ENCODE measurements at places on chromosomes 7 and 10. TPM values are rescaled to one million over a fixed set of nuclear protein-coding genes. Genes with fewer than 3 reads are reported as not detected.

The CPXM2 gene
- not detected for total RNA-seq

The GNG11 gene
- 6.1 TPM for total RNA-seq

The FAM237B gene
- total RNA-seq: not detected

The CRHR2 gene
- not detected for total RNA-seq

The ACHE gene
- not detected for total RNA-seq

The GPR37 gene
- total RNA-seq: 9.2 TPM

The ODAD2 gene
- 1.1 TPM for total RNA-seq

The ZNF727 gene
- total RNA-seq: not detected

The ZDHHC16 gene
- 64.0 TPM for total RNA-seq

The NODAL gene
- total RNA-seq: not detected

The CLCN1 gene
- not detected for total RNA-seq

DNA sequence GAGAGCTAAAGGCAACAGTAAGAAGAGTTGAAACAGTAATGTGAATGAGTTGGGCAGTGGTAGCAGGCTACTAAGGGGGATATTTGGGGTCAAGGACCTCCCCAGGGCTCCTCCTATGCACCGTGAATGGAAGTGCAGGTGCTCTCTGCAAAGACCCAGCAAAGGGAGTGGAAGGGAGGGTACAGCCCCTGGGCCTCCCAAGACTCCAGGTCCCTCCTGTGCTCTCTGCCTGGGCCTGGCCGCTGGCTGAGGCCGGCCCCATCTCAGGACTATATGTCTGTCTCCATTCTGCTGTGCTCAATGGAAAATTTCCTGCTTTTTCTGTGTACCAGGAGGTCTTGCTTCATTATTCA is 372.1 kb upstream of the MKI67 start:
- no peak overlapping the region for H3K4me3 ChIP-seq
- no peak for DNase-seq
- no peaks in the 10 kb centered on the region for H3K4me1 ChIP-seq
- no peaks in the 10 kb centered on the region for H3K36me3 ChIP-seq
- H3K27ac ChIP-seq: no peak overlapping the region

- no peak overlapping the region for H3K4me3 ChIP-seq
- no peaks in the 10 kb centered on the region for H3K36me3 ChIP-seq
- no peak overlapping the region for H3K27ac ChIP-seq
- H3K27me3 ChIP-seq: no peaks in the 10 kb centered on the region
Observed at GRCh38 chr7:102810916-102811315, 62.1 kb downstream of the FAM185A start.

GRCh38 chr10:24318517-24318916 is 109.6 kb downstream of the KIAA1217 start:
- DNase-seq: peak; percentile 17
- no peak overlapping the region for H3K4me3 ChIP-seq
- H3K27ac ChIP-seq: no peak overlapping the region

GRCh38 chr10:20228729-20229128 is 412.5 kb downstream of the PLXDC2 start:
- no peak overlapping the region for H3K4me3 ChIP-seq
- DNase-seq: no peak
- no peak overlapping the region for H3K27ac ChIP-seq
- no peaks in the 10 kb centered on the region for H3K4me1 ChIP-seq
- no peaks in the 10 kb centered on the region for H3K36me3 ChIP-seq

DNA sequence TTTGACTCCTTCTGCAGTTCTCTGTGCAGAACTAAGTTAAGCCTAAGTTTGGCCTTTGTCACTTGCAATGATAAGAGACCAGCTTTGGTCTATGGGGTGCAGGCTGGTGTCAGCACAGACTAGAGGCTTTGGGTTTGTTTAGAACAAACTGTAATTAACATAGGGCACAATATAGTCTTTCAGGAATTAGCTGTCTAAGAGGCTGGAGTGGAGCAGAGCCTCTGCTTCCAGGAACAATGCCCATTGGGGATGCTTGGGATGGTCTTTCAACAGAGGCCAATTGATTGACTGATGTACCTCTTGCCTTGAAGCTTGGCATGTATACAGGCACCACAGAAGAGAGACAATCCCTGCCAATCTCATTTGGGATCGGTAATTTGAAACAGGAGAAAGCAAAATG is 4.7 kb downstream of the SUFU start:
- H3K4me3 ChIP-seq: no peak overlapping the region
- H3K4me1 ChIP-seq: peaks cover 11% of the 10 kb centered on the region
- no peak overlapping the region for H3K27ac ChIP-seq
- no peak for DNase-seq
- H3K27me3 ChIP-seq: no peaks in the 10 kb centered on the region

- DNase-seq: no peak
- no peak overlapping the region for H3K4me3 ChIP-seq
- no peaks in the 10 kb centered on the region for H3K27me3 ChIP-seq
Observed at GRCh38 chr10:113128450-113129070, 178.5 kb downstream of the TCF7L2 start.

GRCh38 chr10:119231654-119232053 is 24.3 kb downstream of the GRK5 start:
- H3K36me3 ChIP-seq: 0 out of 2 replicates have a peak, but pooled peaks cover 1% of the 10 kb centered on the region
- H3K4me3 ChIP-seq: no peak overlapping the region
- DNase-seq: no peak
- no peak overlapping the region for H3K27ac ChIP-seq

GRCh38 chr10:120715171-120715570 is 136.0 kb upstream of the WDR11 start:
- no peaks in the 10 kb centered on the region for H3K27me3 ChIP-seq
- H3K27ac ChIP-seq: no peak overlapping the region
- no peaks in the 10 kb centered on the region for H3K4me1 ChIP-seq
- H3K36me3 ChIP-seq: no peaks in the 10 kb centered on the region

DNA sequence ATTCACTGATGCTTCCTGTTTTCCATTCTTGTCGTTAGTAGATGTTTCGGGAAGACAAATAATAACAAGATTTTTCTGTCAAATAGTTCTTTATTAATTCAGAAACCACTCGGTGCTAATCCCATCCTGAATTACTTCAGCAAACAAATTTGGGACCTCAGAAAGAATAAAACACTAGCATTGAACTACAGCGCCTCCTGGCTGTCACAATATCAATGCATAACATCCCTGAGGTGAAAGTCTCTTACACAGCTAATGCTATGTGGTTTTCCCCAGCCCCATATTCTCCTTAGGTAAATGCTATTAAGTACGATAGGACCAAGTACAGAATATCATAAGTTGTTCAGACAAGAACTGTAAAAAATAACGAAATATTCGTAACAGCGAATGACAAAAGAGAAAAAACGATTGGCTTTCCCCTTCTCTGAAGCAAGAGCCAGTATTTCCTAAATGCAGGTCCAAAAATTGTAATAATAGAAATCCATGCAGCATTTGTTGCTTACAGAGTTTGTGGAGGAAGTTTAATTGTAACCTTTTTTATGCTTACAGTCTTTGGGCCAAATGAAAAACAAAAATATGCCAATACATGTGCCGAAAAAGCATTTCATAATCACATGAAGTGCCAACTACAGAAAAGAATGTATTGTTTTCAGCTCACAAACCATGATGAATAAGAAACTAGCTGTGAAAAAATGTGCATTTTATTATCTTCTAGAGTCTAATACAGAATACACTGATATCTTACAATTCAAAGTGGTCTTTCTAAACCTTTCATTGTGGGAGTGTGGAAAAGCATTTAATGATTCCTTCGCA is 47.3 kb downstream of the MYPN start:
- no peaks in the 10 kb centered on the region for H3K36me3 ChIP-seq
- peak; percentile 76 for DNase-seq
- H3K4me1 ChIP-seq: peaks cover 16% of the 10 kb centered on the region

DNA sequence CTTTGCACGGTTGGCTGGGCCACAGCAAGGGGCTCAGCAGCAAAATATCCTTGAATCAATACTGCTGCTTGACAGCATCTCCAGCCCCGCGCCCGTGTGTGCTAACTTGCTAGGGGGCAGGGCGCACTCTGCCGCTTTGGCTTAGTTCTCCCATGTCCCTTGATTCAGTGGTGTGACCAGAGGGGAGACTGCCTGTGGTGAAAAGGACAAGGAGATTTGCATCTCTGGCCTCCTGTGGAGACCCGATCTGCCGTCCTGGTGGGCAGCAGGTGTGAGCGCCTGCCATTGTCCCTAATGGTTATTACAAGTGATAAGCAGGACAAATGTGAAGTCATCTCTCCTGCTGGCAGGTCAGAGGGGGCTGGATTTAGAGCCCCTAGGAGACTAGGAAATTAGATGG is 500.2 kb upstream of the GALNT17 start:
- H3K27me3 ChIP-seq: peaks cover 2% of the 10 kb centered on the region
- no peak for DNase-seq
- no peaks in the 10 kb centered on the region for H3K36me3 ChIP-seq
- H3K27ac ChIP-seq: no peak overlapping the region

DNA sequence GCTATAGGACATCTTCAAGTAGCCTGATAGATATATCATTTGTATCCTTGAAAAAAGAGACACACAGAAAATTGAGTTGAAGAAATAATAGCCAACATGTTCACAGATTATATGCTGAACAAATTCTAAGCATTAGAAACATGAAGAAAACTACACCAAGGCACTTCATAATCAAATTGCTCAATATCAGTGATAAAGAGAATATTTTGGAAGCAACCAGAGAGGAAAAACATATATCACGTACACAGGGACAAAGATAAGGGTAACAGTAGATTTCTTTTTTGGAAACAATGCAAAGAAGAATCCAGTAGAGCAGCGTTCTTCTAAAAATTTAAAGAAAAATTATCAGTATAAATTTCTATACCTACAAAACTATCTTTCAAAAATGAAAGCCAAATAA is 6.0 kb upstream of the FRMD4A start:
- H3K4me1 ChIP-seq: no peaks in the 10 kb centered on the region
- H3K36me3 ChIP-seq: no peaks in the 10 kb centered on the region
- peaks cover 48% of the 10 kb centered on the region for H3K27me3 ChIP-seq
- DNase-seq: no peak
- H3K27ac ChIP-seq: no peak overlapping the region

DNA sequence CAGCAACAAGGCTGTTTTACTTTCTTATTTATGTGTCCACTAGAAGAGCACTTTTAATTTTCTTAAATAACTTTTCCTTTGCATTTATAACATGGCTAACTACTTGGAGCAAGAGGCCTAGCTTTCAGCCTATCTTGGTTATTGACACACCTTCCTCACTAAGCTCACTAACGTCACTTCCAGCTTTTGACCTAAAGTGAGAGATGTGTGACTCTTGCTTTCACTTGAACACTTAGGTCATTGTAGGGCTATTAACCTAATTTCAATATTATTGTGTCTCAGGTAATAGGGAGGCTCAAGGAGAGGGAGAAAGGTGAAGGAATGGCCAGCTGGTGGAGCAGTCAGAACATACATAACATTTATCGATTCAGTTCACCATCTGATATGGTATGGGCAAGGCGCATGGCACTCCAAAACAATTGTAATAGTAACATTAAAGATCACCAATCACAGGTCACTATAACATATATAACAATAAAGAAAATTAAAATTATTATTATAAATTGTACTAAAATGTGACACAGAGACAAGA is 95.0 kb upstream of the FAM20C start:
- no peak for DNase-seq
- no peaks in the 10 kb centered on the region for H3K36me3 ChIP-seq
- no peak overlapping the region for H3K27ac ChIP-seq

DNA sequence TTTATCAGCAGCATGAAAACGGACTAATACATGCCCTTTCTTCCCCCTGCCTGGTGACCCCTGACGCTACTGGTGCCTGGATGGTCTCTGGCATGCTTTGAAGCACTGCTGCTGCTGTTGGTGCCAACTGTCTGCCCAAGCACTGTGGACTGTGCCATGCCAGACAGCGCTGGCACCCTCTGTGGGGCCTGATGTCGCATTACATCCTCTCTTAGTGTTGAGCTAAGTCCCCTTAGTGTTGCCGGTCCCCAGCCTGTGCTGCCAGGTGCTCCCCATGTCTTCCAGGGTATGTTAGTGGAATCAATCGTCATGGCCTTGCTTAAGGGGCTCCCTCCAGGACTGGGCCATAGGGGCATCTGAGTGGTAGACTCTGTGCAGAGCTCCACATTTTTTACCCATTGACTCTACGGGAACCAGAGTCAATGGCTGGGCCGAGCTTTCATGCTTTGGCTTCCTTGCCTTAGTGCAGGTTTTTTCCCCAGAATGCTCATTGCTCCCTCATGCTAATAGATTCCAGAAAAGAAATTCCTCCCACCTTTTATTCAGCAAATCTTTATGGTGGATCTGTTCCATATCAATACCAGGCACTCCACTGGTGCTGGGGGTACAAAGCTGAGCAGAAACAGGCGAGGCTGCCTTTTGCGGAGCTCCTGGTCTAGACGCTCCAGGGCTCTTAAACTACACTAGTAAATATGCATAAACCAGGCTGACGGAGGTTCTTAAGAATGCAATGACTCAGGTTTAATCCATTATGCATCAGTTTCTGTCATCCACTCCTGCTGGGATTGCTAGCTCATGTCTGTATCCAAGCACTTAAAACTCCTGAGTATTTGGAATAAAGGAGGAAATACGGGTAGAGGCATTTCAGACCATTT is 21.8 kb upstream of the MRC1 start:
- peaks cover 4% of the 10 kb centered on the region for H3K4me1 ChIP-seq
- H3K36me3 ChIP-seq: no peaks in the 10 kb centered on the region
- no peaks in the 10 kb centered on the region for H3K27me3 ChIP-seq
- H3K27ac ChIP-seq: no peak overlapping the region
- H3K4me3 ChIP-seq: no peak overlapping the region

GRCh38 chr7:4995429-4995969 is 36.5 kb upstream of the MMD2 start:
- no peak overlapping the region for H3K4me3 ChIP-seq
- no peak overlapping the region for H3K27ac ChIP-seq
- no peaks in the 10 kb centered on the region for H3K27me3 ChIP-seq
- no peak for DNase-seq
- H3K36me3 ChIP-seq: peaks cover 66% of the 10 kb centered on the region
- no peaks in the 10 kb centered on the region for H3K4me1 ChIP-seq

DNA sequence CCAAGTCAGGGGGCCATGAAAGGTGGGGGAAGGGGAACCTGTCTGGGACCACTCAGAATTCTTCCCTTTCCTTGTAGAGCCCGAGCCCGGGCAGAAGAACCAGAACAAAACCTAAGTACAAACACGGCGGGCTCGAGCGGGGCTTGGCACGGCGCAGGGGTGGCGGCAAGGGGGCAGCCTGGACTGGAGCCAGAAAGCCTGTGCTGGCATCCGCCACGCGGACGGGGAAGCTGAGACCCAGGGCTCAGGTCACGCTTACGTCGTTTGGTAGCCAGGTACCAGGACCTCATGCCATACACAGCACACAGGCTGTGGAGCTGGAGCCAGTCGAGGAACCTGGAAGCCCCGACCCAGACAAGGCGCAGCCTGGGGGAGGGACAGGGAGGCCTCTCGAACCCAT is 6.6 kb upstream of the GPER1 start:
- no peak overlapping the region for H3K27ac ChIP-seq
- H3K27me3 ChIP-seq: no peaks in the 10 kb centered on the region
- no peak overlapping the region for H3K4me3 ChIP-seq
- no peaks in the 10 kb centered on the region for H3K36me3 ChIP-seq
- peaks cover 8% of the 10 kb centered on the region for H3K4me1 ChIP-seq

DNA sequence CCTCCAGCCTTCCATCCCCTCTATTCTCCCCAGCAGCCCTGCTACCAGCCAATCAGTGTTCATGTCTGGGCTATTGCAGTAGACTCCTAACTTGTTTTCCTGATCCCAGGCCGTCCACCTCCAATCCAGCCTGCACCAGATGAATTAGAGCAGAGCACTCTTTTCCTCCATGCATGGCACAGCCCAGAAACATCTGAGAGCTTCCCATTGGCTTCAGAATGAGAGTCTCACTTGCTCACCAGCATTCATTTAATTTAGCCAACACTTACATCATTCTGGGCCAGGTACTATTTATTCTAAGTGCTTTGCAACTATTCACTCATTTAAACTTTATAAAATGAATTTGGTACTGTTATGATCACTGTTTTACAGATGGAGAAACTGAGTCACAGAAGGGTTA is 51.4 kb upstream of the DUSP5 start:
- DNase-seq: no peak
- no peaks in the 10 kb centered on the region for H3K36me3 ChIP-seq
- no peak overlapping the region for H3K4me3 ChIP-seq
- H3K4me1 ChIP-seq: peaks cover 14% of the 10 kb centered on the region

All from IMR-90 (cell line).